ENCODE measurements at places on chromosomes 3 and 15. TPM values are rescaled to one million over a fixed set of nuclear protein-coding genes. Genes with fewer than 3 reads are reported as not detected.

DNA sequence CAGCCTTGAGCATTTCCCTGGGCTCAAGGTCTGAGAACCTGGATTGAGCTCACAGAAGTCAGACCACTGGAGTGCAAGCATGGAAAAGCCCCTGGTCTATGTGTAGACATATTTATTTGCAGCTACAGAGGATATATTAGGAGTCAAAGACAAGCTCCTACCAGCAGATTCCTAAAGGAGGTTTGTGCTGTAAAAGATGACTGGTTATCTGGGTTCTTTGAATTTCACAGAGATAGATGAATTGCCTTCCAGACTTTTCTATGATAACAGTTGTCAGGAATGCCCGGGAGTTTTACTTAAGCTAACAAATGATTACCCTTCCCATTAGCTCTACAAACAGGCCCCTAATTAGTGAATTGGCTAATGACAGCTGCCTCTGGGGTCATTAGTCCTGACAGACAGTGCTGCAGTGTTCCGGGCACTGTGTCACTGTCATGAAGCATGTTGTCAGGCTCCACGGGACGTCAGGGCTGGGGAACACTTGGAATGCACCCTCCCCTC is 48.8 kb upstream of the PLXNA1 start:
- no peak overlapping the region for H3K4me3 ChIP-seq
- no peaks in the 10 kb centered on the region for H3K36me3 ChIP-seq
- H3K27ac ChIP-seq = no peak overlapping the region
- DNase-seq = no peak
- H3K4me1 ChIP-seq = no peaks in the 10 kb centered on the region
- no peaks in the 10 kb centered on the region for H3K27me3 ChIP-seq

DNA sequence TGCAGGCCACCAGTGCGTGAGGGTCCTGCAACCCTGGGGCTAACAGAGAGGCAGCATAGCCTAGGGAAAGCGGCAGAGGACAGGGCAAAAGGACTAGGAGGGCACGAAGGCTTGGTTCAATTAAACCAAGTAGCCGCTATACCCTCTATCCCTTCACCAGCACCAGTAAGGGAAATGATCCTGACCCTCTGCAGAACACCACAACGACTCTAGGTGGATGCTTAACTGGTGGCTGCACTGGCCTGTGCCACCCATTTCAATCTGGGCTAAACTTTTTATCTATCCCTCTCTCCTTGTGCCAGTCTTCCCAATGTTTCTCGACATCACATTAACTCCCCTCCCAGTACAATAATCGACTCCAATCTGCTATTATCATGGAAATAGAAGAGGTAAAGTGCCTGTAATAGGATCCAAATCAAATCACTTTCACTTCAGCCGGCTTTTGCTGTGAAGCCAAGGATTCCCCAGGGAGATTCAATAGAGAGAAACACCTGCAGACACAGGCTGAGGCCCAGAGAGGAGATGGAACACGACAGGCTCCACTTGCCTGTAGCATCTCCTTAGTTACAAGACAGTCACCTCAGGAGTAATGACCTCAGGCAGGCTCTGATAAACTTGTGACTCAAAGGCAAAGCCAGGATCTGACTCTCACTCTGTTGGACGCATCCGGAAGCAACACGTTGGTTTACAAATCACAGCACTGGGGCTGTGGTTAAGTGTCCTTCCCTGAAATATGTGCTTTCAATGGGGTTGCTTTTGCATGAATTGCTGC is 791.6 kb upstream of the ARRDC4 start:
- no peaks in the 10 kb centered on the region for H3K36me3 ChIP-seq
- no peak for DNase-seq
- no peaks in the 10 kb centered on the region for H3K4me1 ChIP-seq
- no peak overlapping the region for H3K27ac ChIP-seq
- no peaks in the 10 kb centered on the region for H3K27me3 ChIP-seq

DNA sequence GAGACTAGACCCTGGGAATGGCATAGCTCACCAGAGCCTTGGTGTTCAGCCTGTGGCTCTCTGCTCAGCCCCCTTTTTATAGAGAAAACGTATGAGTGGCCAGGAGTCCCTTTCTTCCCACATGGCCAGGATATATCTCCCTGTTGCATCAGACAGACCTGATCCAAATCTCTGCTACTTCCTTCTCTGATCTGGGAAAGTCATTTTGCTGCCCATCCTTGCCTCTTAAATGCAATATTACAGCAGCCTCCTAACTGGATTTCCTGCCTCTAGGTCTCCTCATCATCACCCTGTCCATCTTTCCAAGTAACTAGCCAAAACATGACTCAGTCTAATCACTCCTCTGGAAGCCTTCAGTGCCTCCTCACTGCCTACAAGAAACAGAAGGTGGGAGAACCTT is 42.9 kb downstream of the CTDSPL start:
- DNase-seq = no peak
- peaks cover 2% of the 10 kb centered on the region for H3K36me3 ChIP-seq
- H3K27ac ChIP-seq = peak overlapping the region; percentile 88

- H3K4me1 ChIP-seq = peaks cover 12% of the 10 kb centered on the region
- peaks cover 35% of the 10 kb centered on the region for H3K36me3 ChIP-seq
- DNase-seq = no peak
- H3K27ac ChIP-seq = no peak overlapping the region
- no peaks in the 10 kb centered on the region for H3K27me3 ChIP-seq
Measured at GRCh38 chr3:48692551-48692950, 6.8 kb upstream of the NCKIPSD start.

GRCh38 chr3:7506606-7507180 is 645.8 kb downstream of the GRM7 start:
- no peak overlapping the region for H3K27ac ChIP-seq
- H3K27me3 ChIP-seq = no peaks in the 10 kb centered on the region
- no peak overlapping the region for H3K4me3 ChIP-seq
- no peak for DNase-seq

DNA sequence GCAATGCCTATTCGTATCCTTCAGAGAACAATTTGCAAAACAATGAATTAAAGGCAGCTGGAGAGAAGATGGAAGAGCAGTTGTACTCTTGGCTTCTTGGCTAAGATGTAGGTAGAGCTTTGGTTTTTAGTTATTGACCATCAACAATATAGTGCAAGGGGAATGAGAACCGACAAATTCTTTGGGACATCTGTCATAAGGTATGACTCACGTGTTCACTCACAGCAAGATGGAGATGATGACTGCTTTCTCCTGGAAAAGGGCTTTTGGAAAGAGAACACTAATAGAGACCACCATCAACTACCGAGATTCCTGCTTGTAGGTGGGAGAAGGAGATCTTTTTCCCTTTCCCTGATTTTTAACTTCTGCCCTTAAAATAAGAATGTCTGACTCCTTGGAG is 234.9 kb downstream of the NTRK3 start:
- H3K27ac ChIP-seq = no peak overlapping the region
- H3K4me3 ChIP-seq = no peak overlapping the region
- no peak for DNase-seq
- no peaks in the 10 kb centered on the region for H3K27me3 ChIP-seq
- H3K36me3 ChIP-seq = no peaks in the 10 kb centered on the region

The GOLGA8J gene
- total RNA-seq = not detected

DNA sequence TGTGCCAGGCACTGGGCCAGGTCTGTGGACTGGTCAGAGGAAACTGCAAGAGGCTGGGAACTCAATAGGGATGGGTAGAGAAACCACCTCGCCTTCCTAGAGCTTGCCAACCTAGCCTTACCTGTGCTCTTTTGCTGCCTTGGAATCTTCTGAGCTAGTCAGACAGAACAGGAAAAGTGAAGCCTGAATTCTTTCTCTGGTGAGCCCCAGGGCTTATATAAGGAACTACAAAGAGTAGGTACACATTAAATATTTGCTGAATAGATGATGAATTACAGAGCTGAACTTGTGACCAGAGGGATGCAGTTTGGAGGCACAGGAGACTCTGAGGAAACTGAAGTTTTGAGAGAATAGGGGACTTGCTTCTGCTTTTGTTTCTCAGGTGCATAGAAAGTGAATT is 15.6 kb upstream of the FBXW12 start:
- peaks cover 26% of the 10 kb centered on the region for H3K4me1 ChIP-seq
- DNase-seq = peak; percentile 38
- no peak overlapping the region for H3K4me3 ChIP-seq
- H3K36me3 ChIP-seq = no peaks in the 10 kb centered on the region

DNA sequence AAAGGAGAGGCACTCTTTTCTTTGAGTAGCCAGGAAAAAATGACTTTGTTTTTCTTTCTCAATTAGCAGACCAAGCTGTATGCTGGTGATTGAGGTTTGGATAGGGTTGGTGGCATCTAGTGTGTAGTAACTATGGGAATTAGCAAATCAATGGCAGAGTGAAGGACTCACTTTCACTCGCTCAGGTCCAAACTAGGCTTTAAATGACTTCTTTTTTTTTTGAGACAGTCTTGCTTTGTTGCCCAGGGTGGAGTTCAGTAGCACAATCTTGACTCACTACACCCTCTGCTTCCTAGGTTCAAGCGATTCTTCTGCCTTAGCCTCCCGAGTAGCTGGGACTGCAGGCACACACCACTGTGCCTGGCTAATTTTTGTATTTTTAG is 35.9 kb downstream of the PRKCI start:
- DNase-seq = no peak
- no peaks in the 10 kb centered on the region for H3K27me3 ChIP-seq
- no peak overlapping the region for H3K27ac ChIP-seq
- H3K4me1 ChIP-seq = no peaks in the 10 kb centered on the region
- H3K36me3 ChIP-seq = peaks cover 13% of the 10 kb centered on the region

GRCh38 chr3:43455233-43455632 is 166.6 kb downstream of the ANO10 start:
- H3K4me1 ChIP-seq = 0 out of 2 replicates have a peak, but pooled peaks cover 8% of the 10 kb centered on the region
- no peak overlapping the region for H3K4me3 ChIP-seq
- DNase-seq = peak; percentile 52
- no peaks in the 10 kb centered on the region for H3K27me3 ChIP-seq

The CA12 gene
- 0.08 TPM for total RNA-seq

- H3K27me3 ChIP-seq = no peaks in the 10 kb centered on the region
- H3K27ac ChIP-seq = no peak overlapping the region
- 0 out of 2 replicates have a peak, but pooled peaks cover 3% of the 10 kb centered on the region for H3K4me1 ChIP-seq
- H3K4me3 ChIP-seq = no peak overlapping the region
Measured at GRCh38 chr3:13074006-13074375, 762 bp upstream of the IQSEC1 start.

- DNase-seq = no peak
- H3K4me1 ChIP-seq = no peaks in the 10 kb centered on the region
- H3K36me3 ChIP-seq = no peaks in the 10 kb centered on the region
- no peaks in the 10 kb centered on the region for H3K27me3 ChIP-seq
- H3K4me3 ChIP-seq = no peak overlapping the region
Measured at GRCh38 chr3:26247712-26248111, 374.9 kb upstream of the LRRC3B start.

GRCh38 chr15:55003965-55004873 is 192.5 kb downstream of the RSL24D1 start:
- no peaks in the 10 kb centered on the region for H3K4me1 ChIP-seq
- no peaks in the 10 kb centered on the region for H3K27me3 ChIP-seq
- no peaks in the 10 kb centered on the region for H3K36me3 ChIP-seq
- no peak for DNase-seq

DNA sequence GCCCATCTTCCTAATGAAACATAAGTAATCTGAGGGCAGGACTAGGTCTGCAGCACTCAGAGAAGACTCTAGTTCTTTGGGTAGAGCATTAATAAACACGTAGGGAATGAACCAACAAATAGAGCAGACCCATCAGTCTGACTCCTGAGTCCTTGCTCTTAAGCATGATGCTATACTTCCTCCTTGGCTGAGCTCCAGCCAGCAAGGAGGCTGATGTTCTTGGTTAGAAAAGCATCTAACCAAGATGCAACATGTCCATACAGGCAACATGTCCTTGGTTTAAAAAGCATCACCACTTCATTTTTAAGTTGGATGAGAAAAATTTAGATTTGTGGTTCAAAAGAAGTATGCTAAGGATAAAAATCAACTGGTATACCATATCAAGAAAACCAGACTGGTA is 8.5 kb upstream of the MYH15 start:
- no peaks in the 10 kb centered on the region for H3K4me1 ChIP-seq
- H3K27ac ChIP-seq = no peak overlapping the region
- no peak for DNase-seq
- H3K27me3 ChIP-seq = no peaks in the 10 kb centered on the region
- no peaks in the 10 kb centered on the region for H3K36me3 ChIP-seq

The PTPN23 gene
- total RNA-seq = 3.7 TPM

The LDHAL6B gene
- total RNA-seq = not detected

The SLC6A11 gene
- 34.5 TPM for total RNA-seq

The ELL3 gene
- 5.8 TPM for total RNA-seq

DNA sequence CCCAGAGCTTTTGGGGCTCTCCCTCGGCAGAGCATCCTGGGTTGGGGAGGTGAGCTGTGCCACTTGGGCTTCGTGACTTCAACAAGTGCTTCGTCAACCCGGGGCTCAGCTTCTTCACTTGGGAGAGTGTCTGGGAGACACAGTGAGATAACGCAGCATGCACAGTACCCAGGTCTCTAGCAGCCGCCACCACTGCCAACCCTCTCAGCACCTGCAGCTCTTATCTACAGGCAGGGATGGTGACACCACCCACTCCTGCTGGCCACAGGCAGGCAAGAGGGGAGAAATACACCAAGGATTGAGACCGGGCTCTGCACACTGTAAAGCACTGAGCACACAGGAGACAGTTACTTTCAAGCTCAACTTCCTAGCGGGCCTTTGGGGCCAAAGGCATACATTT is 11.6 kb downstream of the TKT start:
- peaks cover 28% of the 10 kb centered on the region for H3K36me3 ChIP-seq
- H3K4me1 ChIP-seq = peaks cover 26% of the 10 kb centered on the region
- H3K27me3 ChIP-seq = no peaks in the 10 kb centered on the region
- H3K4me3 ChIP-seq = no peak overlapping the region

GRCh38 chr3:70042641-70043040 is 43.1 kb downstream of the SAMMSON start:
- no peak overlapping the region for H3K27ac ChIP-seq
- H3K4me3 ChIP-seq = no peak overlapping the region
- DNase-seq = no peak
- no peaks in the 10 kb centered on the region for H3K36me3 ChIP-seq

DNA sequence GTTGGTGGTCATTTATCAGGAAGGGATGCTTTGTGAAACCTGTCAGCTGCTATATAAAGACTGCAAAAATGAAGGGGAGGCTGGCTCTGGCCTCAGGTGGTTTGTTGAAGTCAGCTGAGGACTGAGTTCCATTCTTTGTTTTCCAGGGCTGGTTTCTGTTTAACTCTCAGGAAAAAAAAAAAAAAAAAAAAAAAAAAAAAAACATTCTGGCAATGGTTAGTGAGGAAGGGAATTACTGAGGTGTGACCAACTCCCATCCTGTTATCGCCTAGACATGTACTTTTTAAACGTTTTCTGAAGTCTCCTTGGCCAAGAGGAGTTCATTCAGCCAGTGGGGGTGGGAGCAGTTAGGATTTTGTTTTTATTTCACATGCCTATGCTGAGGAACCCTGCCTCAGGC is 316.3 kb downstream of the OXSM start:
- no peak for DNase-seq
- H3K27ac ChIP-seq = no peak overlapping the region
- no peaks in the 10 kb centered on the region for H3K27me3 ChIP-seq
- no peaks in the 10 kb centered on the region for H3K4me1 ChIP-seq
- H3K4me3 ChIP-seq = no peak overlapping the region

DNA sequence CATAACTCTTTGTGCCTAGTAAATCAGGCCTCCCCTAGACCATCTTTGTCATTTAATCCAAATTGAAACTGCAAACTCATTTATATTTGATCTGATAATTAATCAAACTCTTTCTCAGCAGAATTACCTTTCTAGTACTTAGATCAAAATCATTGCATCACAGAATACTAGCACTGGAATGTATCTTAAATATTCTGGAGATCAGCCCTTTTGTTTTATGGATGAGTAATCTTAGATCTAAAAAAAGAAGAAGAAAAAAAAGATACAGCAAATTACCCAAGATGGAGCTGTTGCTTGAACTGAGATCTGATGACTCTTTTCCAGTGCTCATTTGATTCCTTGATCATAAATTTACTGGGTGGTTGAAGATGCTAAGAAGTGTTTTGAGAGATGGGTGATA is 47.9 kb downstream of the NAALADL2 start:
- H3K4me1 ChIP-seq = no peaks in the 10 kb centered on the region
- no peak overlapping the region for H3K4me3 ChIP-seq
